ENCODE measurements at places on chromosomes 2 and 18.
A peak's percentile ranks its signal among the peaks of the same experiment; 100 is the strongest.

DNA sequence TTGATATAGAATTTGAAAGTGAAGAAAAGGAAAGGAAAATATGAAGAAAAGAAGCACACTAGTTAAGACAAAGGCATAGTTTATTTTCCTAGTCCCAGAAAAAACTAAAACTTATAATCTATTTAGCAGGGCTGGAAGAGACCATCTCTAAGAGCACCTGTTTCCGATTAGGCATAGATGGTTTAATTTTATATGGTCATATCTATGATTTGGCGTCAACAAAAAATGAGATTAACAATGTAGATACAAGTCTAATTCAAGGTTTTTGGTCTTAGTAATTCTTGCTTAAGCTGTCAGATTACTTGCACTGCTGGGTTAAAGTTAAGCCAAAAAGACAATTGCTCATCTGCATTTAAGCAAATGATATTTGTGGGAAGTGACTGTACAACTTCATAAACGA lies 502.5 kb upstream of the FSHR start:
- DNase-seq, result no peak

GRCh38 chr18:8279781-8280330 lies 329.4 kb upstream of the RAB12 start:
- no peak for DNase-seq

DNA sequence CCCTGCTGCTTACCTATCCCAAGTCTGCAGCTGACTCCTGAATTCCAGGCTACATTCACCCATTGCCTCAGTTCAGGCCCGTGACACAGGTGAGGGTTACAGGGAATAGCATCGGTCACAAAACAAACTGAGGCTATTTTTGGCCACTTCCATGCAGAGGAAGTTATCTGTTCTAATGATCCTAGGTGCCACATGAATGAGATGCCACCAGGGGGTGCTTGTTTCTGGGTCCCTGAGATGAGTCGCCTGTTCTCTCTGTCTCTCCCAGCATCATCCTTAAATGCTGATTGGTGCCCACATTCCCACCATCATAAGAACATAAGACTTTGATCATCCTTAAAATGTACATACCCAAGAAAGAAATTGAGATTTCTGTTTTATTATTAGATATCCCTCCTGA lies 119.0 kb upstream of the CELF4 start:
- DNase-seq, result no peak

GRCh38 chr2:37154785-37155184 lies 2.0 kb downstream of the EIF2AK2 start:
- no peak for DNase-seq

DNA sequence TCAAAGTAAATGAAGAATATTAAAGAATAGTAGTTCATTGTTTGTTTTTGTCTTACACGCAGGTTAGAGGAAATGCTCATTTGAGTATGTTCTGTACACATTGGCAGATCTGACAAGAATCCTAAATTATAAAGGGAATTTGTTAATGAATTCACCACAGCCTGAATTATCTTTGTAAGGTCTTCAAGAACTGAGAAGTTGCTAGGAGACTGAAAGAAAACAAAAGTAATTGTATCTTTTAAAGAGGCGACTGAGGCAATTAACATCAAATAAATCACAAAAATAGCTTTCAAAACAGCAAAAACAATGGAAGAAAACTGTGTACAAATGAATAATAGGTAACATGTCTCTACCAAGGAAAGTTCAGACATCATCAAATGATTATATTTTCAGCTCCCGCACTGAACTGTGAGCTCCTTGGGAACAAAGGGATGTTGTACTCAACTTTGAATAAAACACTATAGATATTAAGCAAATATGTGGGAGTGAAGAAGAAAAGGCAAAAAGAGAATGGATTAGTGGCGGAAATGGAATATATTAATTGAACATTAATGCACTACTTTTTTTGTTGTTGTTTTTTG lies 51.7 kb upstream of the ATIC start:
- DNase-seq, result no peak

GRCh38 chr18:46035696-46036680 lies 36.1 kb downstream of the PSTPIP2 start:
- DNase-seq, result peak; percentile 22

DNA sequence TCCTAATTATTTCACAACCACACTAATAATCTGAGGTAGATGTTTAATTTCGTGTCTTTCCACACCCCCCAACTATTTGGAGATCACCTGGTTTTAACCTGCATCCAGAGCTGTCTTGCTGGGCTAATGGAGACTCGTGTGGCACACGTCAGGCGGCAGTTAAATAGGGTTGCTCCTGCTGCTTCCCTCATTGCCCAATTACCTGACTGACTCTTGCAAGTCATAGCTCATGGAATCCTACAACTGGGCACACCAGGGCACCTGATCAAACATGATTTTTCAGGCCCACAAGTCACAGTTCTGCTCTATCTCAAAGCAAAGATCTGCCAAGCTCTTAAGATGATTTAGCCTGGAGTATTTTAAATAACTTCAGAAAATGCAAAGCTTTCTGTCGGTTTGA lies 1430.4 kb upstream of the ACVR2A start:
- no peak for DNase-seq

DNA sequence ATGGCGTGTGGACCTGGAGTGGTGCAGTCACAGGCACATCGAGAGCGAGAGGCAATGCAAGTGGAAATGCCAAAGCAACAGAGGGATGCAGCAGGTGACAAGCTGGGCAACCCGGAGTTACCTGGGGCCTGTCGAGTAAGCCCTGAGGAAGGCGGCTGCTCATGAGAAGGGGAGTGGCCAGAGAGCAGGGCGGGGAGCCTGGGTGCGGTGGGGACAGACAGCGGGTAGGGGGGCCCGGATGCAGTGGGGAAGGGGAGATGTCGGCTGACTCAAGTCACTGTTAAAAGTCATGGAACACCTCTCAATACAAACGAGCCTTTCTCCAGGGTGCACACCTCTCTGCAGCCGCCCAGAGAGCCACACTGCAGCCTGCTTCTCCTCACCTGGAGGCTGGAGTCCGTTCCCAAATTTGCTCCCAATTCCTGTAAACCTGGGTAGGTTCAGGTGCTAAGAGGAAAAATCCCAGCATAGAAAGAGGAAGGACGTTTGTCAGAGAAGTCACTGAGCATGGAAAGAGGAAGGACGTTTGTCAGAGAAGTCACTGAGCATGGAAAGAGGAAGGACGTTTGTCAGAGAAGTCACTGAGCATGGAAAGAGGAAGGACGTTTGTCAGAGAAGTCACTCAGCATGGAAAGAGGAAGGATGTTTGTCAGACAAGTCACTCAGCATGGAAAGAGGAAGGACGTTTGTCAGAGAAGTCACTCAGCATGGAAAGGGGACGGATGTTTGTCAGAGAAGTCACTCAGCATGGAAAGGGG lies 71.7 kb upstream of the TWIST2 start:
- DNase-seq, result no peak

DNA sequence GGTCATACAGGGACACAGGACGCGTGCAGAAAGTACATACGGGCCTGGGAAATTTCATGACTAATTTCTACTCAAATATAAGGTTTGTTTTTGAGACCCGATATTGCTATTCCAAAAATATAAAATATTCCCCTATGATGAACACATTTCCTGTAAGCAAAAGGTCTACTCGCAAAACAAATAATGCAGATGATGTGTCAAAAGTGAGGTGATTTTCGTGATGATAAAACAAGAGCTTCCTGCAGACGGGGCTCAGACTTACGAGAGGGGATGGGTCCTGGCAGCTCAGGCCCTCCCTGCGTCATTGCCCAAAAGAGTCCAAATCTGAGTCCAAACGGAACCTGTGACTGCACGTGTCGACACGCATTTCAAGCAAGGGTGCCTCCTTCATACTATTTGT lies 62.7 kb downstream of the MBP start:
- DNase-seq, result no peak

DNA sequence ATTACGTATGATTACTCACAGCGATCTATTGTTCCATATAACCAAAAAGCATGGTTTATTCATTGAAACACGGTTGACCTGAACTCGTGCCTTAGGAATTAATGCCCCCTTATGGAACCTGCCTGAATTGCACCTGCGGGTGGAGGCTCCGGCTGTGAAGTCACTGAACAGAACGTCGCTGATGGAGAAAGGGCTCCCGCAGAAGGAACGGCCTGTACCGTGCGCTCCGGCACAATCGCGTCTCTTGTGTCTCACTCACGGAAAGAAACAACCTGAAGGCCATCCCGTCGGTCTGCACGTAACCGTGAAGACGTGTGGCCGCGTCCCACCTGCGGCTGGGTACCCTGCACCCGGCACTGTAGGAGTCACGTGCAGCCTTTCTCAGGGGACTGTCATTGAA lies 133.1 kb downstream of the NFATC1 start:
- peak; percentile 85 for DNase-seq

- DNase-seq, result no peak
Observed at GRCh38 chr2:234483568-234484251, 13.2 kb downstream of the ARL4C start.
